HuH-7.5 (cell line): ENCODE measurements at places on chromosomes 5 and 9.

- DNase-seq, result no peak
Observed at GRCh38 chr5:10301842-10302610, 5.7 kb downstream of the CMBL start.

GRCh38 chr5:95973793-95974325 lies 12.2 kb upstream of the ELL2 start:
- no peak for DNase-seq

GRCh38 chr5:18972177-18972576 lies 1015.8 kb downstream of the CDH18 start:
- peak; percentile 1 for DNase-seq

- DNase-seq, result no peak
Observed at GRCh38 chr5:1007221-1007680, 1.4 kb upstream of the NKD2 start.

- DNase-seq, result no peak
Observed at GRCh38 chr5:59661954-59662615, 231.4 kb downstream of the PDE4D start.
